Lung (tissue), 17 donors: ENCODE measurements at places on chromosomes 1 and 21. TPM values are rescaled to one million over a fixed set of nuclear protein-coding genes. Genes with fewer than 3 reads are reported as not detected.
A peak's percentile ranks its signal among the peaks of the same experiment; 100 is the strongest.

S100B gene
- 3.2 TPM for total RNA-seq

PTPN7 gene
- total RNA-seq: 4.5 TPM

PACC1 gene
- 7.2 TPM for total RNA-seq

IL12RB2 gene
- total RNA-seq: 2.1 TPM

WLS gene
- total RNA-seq: 111 TPM

SPRR2D gene
- not detected for total RNA-seq

DNA sequence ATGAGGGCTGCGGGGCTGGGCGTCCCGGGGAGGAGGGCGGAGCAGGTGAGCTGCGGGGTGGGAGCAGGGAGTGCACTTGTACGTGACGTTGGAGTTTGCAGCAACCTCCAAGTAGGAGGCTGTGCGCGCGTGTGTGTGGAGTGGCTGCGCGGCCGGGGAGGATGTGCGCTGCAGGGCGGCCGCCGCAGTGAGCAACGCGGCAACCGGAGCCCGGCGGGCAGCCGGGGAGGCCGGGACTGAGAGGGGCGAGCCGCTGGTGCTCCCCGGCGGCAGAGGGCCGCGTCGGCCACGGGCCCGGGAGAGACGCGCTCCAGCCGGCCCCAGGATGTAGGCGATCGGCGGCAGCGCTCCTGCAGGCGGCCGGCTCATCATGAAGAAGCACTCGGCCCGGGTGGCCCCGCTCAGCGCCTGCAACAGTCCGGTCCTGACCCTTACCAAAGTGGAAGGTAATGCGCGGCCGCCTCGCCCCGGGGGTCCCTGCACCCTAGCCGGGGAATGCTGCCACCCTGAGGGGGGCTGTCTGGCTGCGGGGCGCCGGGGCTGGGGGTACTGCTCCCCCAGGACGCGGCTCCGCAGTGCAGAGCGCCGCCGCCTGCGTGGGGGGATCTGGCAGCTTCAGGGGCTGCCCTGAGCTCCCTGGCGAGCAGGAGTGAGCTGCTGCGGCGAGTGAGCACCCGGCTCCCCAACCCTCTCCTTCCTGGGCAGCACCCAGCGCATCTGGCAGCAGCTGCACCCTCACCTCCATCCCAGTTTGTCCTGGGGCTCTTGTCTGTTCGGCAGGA is 158.9 kb upstream of the COA6 start:
- peak overlapping the region; percentile 3 for H3K4me3 ChIP-seq
- DNase-seq: peak; percentile 44
- peaks cover 6% of the 10 kb centered on the region for H3K4me1 ChIP-seq

- H3K36me3 ChIP-seq: no peaks in the 10 kb centered on the region
- no peak overlapping the region for H3K4me3 ChIP-seq
- H3K27me3 ChIP-seq: no peaks in the 10 kb centered on the region
Observed at GRCh38 chr1:155175281-155175926, 1.8 kb downstream of the TRIM46 start.

GRCh38 chr1:231139125-231139649 is 22.7 kb upstream of the TRIM67 start:
- no peaks in the 10 kb centered on the region for H3K4me1 ChIP-seq
- H3K27me3 ChIP-seq: no peaks in the 10 kb centered on the region
- no peak overlapping the region for H3K4me3 ChIP-seq
- no peaks in the 10 kb centered on the region for H3K36me3 ChIP-seq
- DNase-seq: no peak

GRCh38 chr1:31891280-31891679 is 46.9 kb downstream of the PTP4A2 start:
- DNase-seq: no peak
- H3K4me1 ChIP-seq: no peaks in the 10 kb centered on the region
- H3K27ac ChIP-seq: no peak overlapping the region
- no peak overlapping the region for H3K4me3 ChIP-seq
- no peaks in the 10 kb centered on the region for H3K27me3 ChIP-seq
- H3K36me3 ChIP-seq: no peaks in the 10 kb centered on the region

DNA sequence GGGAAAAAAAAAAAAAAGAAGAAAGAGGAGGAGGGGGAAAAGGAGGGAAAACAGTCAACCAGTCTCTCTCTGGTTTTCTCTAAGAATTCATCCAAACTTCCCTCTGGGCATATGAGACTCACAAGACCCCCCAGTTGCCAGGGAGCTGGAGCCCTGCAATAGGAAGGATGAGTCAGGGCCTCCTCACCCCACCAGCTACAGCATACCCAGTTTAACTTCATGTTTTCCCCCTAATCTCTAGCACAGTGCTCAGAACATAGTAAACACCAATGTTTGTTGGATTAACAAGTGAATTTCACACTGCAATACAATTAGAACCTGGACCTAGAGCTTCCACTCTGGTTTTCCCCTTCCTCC is 7.8 kb downstream of the F11R start:
- no peaks in the 10 kb centered on the region for H3K27me3 ChIP-seq
- no peak for DNase-seq
- peak overlapping the region; percentile 91 for H3K27ac ChIP-seq
- H3K4me1 ChIP-seq: peaks cover 20% of the 10 kb centered on the region

DNA sequence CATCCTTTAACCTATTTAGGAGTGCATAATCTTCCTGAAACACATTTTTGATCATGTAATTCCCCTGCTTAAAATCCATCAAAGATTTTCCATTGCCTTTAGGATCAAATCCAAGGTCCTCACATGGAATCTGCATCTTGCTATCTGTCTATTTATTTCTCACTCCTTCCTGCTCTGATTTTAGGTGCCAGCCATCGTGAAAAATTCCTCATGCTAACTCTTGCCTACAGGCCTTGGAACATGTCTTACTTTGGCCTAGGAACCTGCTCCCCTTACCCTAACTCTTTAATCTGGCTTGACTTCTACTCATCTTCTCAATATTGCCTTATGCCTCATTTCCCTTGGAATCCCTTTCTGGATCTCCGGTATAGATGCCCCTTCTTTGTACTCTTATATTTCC is 1074.3 kb downstream of the TTLL7 start:
- no peak overlapping the region for H3K4me3 ChIP-seq
- DNase-seq: no peak
- no peak overlapping the region for H3K27ac ChIP-seq
- no peaks in the 10 kb centered on the region for H3K36me3 ChIP-seq
- H3K27me3 ChIP-seq: no peaks in the 10 kb centered on the region

DNA sequence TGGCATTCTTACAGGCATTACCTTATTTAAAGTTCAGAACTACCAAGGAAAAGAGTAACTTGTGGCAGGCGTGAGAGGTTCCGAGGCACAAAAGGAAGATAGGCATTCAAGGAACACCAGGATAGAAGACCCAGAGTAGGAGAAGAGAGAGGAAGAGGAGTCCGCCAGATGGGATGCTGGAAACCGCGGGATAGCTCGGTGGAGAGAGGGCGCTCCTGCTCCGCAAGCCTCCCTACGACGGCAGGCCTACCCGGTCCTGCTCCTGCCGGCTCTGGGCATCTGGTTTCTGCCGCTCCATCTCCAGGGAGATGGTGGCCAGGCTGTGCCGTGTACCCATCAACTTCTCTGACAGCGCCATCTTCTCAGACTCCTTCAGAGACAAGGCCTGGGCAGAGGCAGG is 5.4 kb upstream of the NBPF1 start:
- H3K27me3 ChIP-seq: no peaks in the 10 kb centered on the region
- no peak for DNase-seq
- no peak overlapping the region for H3K27ac ChIP-seq

- H3K4me3 ChIP-seq: no peak within 1 kb of the TSS
- H3K36me3 ChIP-seq: no peaks in the 10 kb centered on the region
- H3K27me3 ChIP-seq: no peaks in the 10 kb centered on the region
- H3K4me1 ChIP-seq: peaks cover 18% of the 10 kb centered on the region
- H3K27ac ChIP-seq: no peak within 1 kb of the TSS
- DNase-seq: peak; percentile 98
Observed at GRCh38 chr1:113978863-113979702, at the start of gene OLFML3. OLFML3 (plus strand) TSS chr1:113979474; CDS start chr1:113979517, 43 bp downstream.

GRCh38 chr1:171948511-171948910 is 107.2 kb downstream of the DNM3 start:
- no peak overlapping the region for H3K27ac ChIP-seq
- DNase-seq: no peak
- H3K4me3 ChIP-seq: no peak overlapping the region
- no peaks in the 10 kb centered on the region for H3K4me1 ChIP-seq

DNA sequence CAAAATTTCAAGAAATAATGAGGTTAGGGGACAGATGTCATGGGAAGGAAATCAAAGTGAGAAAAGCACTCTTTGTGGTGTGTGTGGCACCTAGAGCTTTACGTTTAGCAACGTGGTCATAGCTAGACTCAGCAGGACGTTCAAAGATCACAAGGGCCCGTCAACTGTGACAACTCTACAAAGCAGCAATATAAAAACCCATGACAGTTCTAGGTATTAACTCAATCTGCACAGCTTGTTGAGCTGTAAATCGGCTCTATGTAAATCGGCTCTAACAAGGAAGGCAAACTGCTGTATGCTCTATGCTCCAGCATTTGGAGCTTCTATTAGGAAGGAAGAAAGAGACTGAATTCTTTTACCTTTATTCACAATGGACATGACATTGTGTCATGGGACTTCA is 64.8 kb downstream of the TP53BP2 start:
- no peaks in the 10 kb centered on the region for H3K27me3 ChIP-seq
- peaks cover 28% of the 10 kb centered on the region for H3K36me3 ChIP-seq
- H3K4me3 ChIP-seq: no peak overlapping the region
- H3K4me1 ChIP-seq: no peaks in the 10 kb centered on the region
- no peak for DNase-seq

GRCh38 chr1:27489501-27489972 is 430 bp downstream of the WASF2 start:
- H3K4me1 ChIP-seq: no peaks in the 10 kb centered on the region
- H3K36me3 ChIP-seq: no peaks in the 10 kb centered on the region
- peak overlapping the region; percentile 99 for H3K27ac ChIP-seq
- H3K4me3 ChIP-seq: peak overlapping the region; percentile 97

DNA sequence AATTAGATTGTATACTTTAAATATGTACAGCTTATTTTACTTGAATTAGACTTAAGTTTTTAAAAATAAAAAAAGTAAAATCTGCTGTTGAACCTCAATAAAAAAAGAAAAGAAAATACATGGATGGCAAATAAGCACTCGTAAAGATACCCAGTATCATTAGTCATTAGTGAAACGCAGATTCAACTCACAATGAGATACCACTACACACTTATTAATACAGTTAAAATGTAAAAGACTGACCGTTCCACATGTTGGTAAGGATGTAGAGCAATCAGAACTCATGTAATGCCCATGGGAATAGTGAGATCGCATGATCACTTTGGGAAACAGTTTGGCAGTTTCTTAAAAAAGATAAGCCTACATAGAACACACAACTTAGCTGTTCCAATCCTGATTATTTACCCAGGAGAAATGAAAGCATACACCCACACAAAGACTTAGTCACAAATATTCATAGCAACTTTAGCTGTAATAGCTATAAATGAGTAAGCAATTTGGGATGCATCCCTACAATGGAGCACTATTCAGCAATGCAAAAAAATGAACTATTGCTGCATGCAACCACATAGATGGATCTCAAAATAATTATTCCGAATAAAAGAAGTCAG is 7.3 kb downstream of the SH2D1B start:
- no peak overlapping the region for H3K4me3 ChIP-seq
- no peak for DNase-seq
- H3K27me3 ChIP-seq: no peaks in the 10 kb centered on the region
- no peaks in the 10 kb centered on the region for H3K4me1 ChIP-seq
- H3K27ac ChIP-seq: no peak overlapping the region
